ENCODE measurements at places on chromosomes 11 and 22.

- DNase-seq, result no peak
These were observed 12.8 kb downstream of the UFD1 start for GRCh38 chr22:19466126-19466716.

DNA sequence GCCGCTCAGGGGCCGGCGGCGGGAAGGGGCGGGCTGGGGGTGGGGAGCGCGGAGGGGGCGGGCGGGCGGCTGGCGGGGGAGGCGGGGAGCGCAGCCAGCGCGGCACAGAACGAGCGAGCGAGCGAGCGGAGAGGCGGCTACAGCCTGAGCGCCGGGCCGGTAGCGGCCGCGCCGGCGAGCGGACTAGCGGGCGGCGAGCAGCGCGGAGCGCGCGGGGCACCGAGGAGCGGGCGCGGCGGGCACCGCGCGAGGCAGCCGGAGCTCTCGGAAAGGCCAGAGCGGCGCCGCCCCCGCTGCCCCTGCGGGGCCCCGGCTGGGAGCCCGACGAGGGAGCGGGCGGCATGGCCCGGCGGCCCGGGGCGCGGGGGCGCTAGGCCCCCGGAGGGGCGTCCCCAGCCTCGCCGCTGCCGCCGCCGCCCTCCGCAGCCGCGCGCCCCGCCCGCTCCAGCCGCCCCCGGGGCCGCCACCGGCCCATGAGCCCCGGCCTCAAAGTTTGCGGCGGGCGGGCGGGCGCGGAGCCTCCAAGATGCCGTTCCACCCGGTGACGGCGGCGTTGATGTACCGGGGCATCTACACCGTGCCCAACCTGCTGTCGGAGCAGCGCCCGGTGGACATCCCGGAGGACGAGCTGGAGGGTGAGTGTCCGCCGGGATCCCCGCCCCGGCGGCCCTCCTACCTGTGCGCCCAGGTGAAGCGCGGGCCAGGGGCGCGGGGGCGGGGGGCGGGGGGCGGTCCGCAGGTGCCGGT is at the start of gene CABP7:
CABP7 (plus strand) TSS at position 105 of the 747 bp plus-strand sequence; CDS start at position 527, 422 bp downstream.
- no peak for DNase-seq

DNA sequence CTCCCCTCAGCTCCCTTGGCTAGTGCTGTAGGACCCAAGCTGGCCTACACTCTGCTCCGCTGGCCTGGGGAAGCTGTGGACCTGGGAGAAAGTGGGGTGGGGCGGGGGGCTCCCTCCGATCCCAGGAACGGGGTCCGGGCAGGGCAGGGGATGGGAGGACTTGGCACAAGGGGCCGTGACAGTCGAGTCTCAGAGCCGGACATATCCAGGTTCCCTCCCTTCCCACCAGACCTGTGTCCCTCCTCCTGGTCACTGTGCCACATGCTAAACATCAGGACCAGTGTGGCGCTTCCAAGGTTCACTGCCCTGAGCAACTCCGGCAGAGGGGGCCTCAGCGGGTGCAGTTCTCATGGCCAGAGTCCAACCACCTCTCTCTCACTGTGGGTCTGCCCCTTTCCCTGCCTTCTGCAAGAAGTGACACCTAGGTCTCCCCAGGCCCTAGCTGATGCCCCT is 2.0 kb downstream of the DUSP8 start:
- no peak for DNase-seq

DNA sequence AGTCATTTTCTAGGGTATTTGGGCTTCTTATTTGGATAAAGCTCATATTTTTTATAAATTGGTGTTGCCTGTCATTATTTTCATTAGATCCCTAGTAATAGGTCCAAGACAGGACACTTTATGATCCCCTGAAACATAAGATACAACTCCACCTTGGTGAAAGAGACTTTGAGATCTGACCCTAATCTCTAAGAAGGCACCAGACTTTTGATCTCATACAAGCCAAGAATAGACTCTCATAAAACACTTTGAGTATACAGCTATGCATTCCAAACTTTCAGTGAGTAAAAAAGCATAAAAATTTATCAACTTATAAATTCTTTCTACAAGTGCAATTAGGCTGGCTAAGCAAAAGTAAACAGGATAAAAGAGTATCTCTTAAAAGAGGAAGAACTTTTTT is 451.2 kb downstream of the MN1 start:
- DNase-seq, result no peak

- DNase-seq, result no peak
These were observed 42.3 kb upstream of the ETS1 start for GRCh38 chr11:128629516-128630106.

- DNase-seq, result no peak
These were observed 15.7 kb downstream of the TPCN2 start for GRCh38 chr11:69064394-69064957.

- no peak for DNase-seq
These were observed 58.9 kb downstream of the GRAMD4 start for GRCh38 chr22:46678785-46679700.

- no peak for DNase-seq
These were observed 2.6 kb upstream of the PANX2 start for GRCh38 chr22:50167689-50168489.

DNA sequence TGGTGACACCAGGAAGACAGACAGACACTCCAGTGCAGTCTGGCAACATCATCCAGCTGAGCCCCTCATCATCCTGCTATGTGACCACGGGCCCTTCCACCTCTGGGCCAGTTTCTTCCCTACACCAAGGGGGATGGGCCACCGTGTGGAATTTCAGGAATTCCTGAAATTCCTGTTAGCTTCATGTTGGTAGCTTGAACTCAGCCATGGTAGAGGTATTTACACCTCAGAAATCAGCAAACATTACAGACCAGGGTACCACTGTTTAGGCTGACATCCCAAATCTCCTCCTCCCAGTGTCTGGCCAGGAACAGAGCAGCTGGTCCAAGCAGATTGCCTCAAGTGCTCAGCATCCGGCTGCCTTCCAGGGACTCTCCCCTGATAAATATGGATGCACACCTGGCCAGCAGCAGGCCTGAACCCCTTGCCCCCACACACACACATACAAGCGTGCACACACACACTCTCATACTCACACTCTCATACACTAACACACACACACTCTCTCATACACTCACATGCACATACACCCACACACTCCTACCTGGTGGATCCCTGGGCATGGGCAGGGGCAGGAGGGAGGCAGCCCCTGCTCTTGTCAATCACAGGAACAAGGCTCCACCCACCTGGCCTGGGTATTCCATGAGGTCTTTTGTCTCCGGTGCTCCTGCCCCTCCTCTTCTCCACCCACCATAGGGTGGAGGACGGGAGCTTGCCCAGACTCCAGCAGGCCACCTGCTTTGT is 85.2 kb downstream of the BUD13 start:
- DNase-seq, result no peak

GRCh38 chr22:26949193-26949592 is 291.8 kb downstream of the MIAT start:
- no peak for DNase-seq

GRCh38 chr11:86160541-86161149 is 83.9 kb upstream of the EED start:
- no peak for DNase-seq

DNA sequence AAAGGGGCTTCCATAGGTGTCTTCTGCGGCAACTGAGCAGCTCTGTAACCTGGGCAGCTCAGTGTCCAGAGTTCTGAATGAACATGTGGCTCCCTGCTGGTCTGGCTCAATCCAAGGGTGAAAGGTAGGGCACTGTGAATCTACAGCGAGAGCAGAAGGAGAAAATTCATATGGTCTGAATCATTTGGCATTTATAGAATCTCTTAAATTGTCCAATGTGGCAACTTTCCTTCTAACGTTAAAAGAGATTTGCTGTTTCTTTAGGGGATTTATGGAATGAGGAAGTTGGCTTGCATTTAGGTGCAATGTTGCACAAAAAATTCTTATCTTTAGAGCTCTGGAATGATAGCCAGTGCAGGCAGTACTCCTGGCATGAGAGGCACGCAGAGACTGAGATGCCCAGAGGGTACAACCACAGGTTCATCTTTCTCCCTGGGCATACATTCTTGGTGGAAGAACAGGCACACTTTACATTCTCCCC is 17.0 kb downstream of the ATXN10 start:
- DNase-seq, result no peak

DNA sequence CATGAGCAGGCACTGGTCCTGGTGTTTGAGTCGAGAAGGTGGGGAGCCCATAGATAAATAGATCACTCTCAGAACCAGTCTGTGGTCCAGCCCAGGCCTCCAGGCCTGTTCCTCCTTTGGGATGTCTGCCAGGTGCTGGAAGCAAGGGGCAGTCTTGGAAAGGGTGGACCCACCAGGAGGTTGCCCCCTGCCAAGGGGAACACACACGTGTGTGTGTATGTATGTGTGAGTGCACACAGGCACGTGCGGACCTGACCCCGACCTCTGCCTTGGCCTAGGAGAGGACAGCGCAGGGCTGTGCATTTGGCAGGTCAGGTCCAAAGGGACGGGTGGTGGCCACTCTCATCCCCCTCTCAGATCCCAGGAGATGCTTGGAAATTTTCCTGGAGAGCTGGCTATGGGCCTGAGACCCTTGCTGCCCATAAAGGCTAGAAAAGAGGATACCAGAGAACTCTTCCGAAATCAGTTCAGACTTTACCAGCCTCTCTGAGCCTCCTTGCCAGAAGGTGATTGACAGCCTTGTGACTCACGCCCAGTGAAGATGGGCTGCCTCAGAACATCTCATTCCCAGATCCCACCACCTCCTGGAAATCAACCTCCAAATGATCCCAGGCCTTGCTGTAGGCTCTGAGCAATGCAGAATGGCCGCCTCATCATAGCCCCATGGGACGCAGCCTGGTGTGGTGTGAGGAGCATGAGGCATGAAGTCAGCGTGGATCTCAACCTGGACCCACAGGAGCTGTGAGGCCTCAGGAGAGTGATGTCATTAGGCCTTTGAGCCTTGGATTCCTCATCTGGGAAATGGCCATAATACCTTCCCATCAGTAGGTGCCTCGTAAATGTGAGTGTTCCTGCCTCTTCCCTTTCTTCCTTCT is 24.0 kb upstream of the CREB3L1 start:
- DNase-seq, result no peak

GRCh38 chr11:8604078-8604723 is 10.2 kb upstream of the STK33 start:
- peak; percentile 16 for DNase-seq

GRCh38 chr11:43508511-43508918 is 149.8 kb downstream of the TTC17 start:
- DNase-seq, result no peak

DNA sequence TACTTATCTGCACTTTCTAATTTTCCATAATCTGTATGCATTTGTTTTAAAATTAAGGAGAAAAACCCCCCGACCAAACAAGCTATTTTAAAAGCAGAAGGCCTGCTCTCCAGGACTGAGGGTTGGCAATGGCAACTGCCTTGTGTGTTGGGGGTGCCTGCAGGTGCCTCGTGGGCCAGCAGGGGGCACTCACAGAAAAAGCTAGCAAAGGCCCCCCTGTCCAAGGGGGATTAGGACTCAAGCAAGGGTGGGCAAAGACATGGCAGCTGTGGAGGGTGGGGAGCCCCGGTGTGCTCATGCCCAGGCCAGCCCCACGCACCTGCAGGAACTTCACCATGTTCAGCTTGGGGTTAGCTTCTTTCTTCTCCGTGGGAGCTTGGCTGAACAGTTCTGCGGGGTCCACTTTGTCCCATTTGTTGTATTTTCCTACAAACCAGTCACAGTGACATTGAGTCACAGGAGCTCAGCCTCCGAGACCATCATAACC is 10.3 kb downstream of the TOP3B start:
- DNase-seq, result no peak

- no peak for DNase-seq
These were observed 665 bp downstream of the USP28 start for GRCh38 chr11:113874581-113875233.

GRCh38 chr11:37572491-37573171 is 974.6 kb upstream of the RAG2 start:
- no peak for DNase-seq

DNA sequence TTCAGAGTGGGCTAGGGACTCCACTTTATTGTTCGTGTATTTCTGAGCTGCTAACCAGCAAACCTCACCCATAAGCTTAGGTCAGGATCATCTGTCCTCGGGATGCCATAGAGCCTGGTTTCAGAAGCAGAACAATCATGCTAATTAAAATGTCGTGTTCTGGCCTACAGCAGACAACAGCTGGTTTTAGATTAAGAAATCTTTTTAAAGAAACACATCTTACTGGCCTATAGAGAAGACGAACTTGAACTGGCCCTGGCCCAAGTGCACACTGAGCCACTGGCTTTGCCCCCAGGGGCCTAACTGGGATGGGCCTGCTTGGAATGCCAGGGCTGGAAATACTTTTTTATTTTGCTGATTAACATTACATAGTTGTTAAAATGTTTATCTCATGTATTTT is 63.2 kb downstream of the ALX4 start:
- DNase-seq, result no peak

- DNase-seq, result no peak
These were observed 360.9 kb upstream of the NARS2 start for GRCh38 chr11:78935398-78936068.

GRCh38 chr11:35235936-35236666 is 97.1 kb downstream of the CD44 start:
- DNase-seq, result no peak

DNA sequence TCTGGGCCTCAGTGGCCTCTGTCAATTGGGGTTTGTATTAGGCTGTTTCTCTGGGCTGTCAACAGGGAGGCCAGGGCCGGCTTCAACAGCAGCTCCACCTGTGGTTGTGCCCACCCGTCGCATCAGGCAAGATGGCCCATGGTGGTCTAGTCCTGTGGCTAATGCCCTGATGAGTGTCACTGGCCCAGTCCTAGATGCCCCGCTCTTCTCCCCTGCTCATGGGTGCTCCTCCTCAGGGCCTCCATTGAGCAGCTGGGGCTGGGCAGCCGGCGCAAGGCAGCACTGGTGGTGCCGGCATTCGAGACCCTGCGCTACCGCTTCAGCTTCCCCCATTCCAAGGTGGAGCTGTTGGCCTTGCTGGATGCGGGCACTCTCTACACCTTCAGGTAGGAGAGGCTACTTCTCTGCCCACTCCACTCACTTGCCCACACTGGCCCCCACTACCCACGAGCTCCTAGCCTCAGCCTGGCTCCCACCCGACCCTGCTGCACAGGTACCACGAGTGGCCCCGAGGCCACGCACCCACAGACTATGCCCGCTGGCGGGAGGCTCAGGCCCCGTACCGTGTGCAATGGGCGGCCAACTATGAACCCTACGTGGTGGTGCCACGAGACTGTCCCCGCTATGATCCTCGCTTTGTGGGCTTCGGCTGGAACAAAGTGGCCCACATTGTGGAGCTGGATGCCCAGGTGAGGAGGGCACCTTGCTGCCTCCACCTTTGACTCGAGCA is 5.4 kb downstream of the LARGE2 start:
- no peak for DNase-seq

DNA sequence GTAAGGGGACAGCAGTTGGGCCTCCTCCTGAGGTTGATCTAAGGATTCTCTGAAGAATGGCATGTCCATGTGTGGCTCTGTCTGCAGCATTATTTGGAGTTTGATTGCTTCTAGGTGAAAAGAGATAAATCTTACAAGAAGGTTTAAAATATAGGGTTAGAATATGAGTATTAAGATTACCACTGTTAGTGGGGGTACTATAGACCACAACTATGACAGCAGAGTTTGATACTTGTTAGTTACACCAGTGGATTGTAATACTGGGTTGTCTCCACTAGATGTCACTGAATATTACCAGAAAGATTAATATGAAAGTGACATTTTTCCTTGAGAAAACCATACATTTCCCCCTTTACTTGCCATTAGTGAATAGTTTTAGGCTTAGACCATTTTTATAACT is 47.9 kb downstream of the ZNF280B start:
- no peak for DNase-seq

GRCh38 chr11:70512716-70513115 is 114.4 kb downstream of the CTTN start:
- DNase-seq, result no peak

- DNase-seq, result no peak
These were observed 445.9 kb downstream of the BRD1 start for GRCh38 chr22:49381595-49382450.
